ENCODE measurements at places on chromosomes 5 and 9.
A peak's percentile ranks its signal among the peaks of the same experiment; 100 is the strongest.

DNA sequence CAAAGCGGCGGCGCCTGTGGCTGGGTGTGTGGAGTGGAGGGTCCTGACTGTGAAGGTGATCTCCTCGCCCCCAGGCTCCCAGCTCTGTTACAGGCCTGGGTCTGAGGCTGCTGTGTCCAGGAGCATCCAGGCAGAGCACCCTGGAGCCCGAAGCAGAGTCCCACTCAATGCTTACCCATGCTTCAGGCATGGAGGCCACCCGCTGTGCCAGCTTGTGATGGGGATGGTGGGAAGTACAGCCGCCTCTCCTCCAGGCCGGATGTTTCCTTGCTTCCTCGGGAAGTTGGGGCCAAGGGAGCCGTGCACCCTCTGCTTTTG lies 255.9 kb upstream of the IRX1 start:
- DNase-seq: no peak

DNA sequence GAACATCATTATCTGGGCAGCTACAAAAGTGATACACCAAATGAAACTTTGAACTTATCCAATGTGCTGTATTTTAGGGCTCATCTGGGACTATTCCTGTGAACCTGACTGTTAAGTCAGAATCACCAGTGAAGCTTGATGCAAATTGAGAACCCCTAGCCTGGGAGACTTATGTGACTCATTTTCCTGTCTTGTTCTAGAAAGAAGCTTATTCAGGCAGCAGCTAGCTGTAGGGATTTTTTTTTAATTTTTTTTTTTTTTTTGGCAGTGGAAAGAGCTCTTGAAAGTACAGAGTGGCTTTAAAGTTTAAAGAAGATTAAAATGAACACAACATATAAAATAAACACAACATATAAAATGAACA lies 81.1 kb upstream of the TNFAIP8 start:
- DNase-seq: peak; percentile 91

GRCh38 chr5:135055396-135055795 lies 21.4 kb upstream of the PITX1 start:
- DNase-seq: no peak

DNA sequence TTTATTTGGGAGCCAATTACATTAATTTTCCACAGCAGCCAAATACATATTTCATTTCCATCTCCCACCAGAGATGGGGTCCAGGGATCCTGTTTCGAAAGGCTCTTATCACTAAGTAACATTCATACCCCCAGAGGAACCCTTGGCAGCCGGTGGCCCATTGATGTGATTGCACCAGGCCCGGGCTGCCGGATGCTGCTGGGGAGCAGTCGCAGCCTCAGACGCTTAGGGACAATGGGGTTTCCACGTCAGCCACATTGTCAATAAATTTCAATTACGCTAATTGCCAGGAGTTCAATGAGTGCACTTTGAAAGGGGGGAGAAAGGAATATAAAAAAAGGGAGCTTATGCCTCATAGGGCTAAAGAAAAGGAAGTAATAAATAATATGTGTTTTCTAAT lies 478.8 kb upstream of the ADAMTS16 start:
- DNase-seq: no peak

GRCh38 chr5:20514145-20514544 lies 526.1 kb upstream of the CDH18 start:
- DNase-seq: no peak

DNA sequence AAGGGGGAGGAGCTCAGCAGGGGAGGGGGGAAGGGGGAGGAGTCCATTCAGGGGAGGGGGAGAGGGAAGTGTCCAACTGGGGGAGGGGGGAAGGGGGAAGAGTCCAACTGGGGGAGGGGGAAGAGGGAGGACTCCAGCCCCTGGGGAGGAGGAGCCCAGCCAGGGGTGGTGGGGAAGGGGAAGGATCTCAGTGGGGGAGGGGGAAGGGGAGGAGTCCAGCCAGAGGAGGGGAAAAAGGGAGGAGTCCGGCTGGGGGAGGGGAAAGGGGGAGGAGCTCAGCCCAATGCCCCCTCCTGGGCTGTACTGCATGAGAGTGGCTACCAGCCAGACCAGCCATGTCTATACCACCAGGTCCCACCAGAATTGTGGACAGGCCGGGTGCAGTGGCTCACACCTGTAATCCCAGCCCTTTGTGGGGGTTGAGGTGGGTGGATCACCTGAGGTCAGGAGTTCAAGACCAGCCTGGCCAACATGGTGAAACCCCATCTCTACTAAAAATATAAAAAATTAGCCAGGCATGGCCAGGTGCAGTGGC lies 30.6 kb upstream of the ADAMTS2 start:
- DNase-seq: no peak
